CD14-positive monocyte (primary cell): ENCODE measurements at places on chromosomes 7 and 10. TPM values are rescaled to one million over a fixed set of nuclear protein-coding genes. Genes with fewer than 3 reads are reported as not detected.

GRCh38 chr7:38051311-38051710, 126.7 kb upstream of the STARD3NL start:
- DNase-seq, result no peak

CHAT gene
- not detected in 2 replicates for polyA plus RNA-seq

GRCh38 chr10:69835875-69836730, 34.4 kb downstream of the COL13A1 start:
- no peak for DNase-seq

EPHB6 gene
- polyA plus RNA-seq, result 18.2 and 19.1 TPM in 2 replicates

DNA sequence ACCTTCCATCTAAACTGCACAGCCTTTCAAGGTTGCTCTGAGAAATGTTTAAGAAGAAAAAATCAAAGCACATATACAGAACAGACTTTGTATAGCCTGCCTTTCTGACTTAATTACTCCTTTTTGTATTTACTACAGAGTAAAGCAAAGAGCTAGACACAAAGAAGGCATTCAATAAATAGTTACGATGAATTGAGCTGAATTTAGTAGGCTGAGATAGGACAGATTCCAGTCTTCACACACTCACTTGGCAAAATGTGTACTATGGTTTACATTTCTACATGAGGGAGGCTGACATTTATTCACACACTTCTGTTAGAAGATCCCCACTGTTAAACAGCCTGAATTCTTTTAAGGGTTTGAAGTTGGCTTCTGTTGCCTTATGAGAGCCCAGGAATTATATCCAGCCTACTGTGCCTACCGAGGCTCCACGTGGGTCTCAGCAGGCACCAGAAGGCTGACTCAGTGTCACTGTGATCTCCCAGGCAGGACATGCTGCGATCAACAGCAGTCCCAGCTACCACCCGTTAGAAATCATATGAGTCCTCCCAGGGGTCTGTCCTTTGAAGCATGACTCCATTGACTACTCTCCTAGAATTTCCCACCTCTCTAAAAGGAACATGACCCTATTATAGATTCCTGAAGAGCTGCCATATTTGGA, 24.5 kb upstream of the SLC25A13 start:
- DNase-seq, result no peak

AS3MT gene
- polyA plus RNA-seq, result 0.23 and 0.45 TPM in 2 replicates

GRCh38 chr7:49243521-49243920, 319.2 kb downstream of the CDC14C start:
- no peak for DNase-seq

GIMAP4 gene
- 167 TPM for polyA plus RNA-seq

XRCC2 gene
- 0.03 TPM for polyA plus RNA-seq
